Stimulated activated naive CD4-positive, alpha-beta T cell treated with Interleukin-2 at 50 U/mL for 16 hours (primary cell): ENCODE measurements at places on chromosomes 3 and 15.

- DNase-seq: no peak
Observed at GRCh38 chr3:186967686-186968085, 37.4 kb downstream of the ST6GAL1 start.

DNA sequence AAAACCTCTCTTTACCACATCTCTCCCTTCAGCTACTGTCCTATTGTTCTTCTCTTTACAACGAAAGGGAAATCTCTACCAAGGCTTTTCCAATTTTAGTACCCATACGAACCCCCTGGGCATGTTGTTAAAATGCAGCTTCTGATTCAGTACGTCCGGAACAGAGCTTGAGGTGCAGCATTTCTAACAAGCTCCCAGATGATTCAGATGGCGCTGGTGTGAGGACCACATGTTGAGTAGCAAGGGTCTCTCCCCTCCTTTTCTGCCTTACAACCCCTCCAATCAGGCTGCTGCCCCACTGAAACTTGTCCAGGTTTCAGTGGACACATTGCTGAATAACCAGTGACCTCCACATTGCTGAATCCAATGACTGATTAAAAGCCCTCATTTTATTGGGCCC is 177.1 kb upstream of the FEZF2 start:
- DNase-seq: no peak

DNA sequence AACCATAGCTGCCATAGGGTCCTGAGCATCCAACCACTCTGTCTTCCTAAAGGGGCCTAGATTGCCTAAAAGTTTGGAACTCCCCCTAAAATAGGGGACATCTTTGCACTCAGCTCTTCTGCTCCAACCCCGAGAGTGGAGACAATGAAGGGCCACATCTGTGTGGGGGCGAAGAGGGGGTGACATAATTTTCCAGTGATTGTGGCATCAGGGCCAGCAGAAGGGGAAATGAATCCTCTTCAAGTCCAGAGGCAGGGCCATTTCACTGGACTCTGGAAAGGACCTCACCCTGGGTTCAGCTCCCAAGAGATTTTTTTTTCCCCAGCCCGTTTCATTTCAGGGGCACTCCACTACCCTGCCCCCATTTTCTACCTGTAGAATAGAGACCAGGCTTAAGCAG is 4.6 kb upstream of the ANKRD63 start:
- no peak for DNase-seq

- no peak for DNase-seq
Observed at GRCh38 chr15:67906382-67906781, 66.5 kb upstream of the RNU6-1 start.

DNA sequence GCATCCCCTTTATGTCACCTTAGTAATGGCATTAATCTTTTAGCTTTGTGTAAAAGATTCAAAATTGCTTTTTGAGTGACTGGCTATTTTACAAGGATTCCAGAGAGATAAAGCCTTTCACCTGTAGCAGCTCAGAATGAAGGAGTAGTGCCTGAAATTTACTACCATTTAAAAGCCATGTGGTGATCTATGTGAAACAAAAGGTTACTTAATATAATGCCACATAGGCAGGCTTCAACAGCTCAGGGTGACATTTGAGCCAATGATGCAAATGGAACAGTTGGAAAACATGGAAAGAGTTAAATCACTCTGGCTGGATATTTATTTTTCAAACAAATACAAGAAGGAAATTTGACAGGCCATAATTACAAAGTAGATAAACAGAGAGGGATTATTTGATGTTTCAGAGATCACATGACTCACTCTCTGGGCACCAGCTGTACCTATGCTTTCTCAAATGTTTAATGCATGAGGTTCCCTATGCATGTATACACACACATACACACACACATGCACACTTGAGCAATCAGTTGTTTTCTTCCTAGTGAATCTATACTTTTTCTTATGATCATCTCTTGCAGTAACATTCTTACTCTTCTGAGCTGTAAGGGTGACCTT is 171.5 kb downstream of the ZMAT3 start:
- no peak for DNase-seq

- DNase-seq: no peak
Observed at GRCh38 chr3:156664831-156665178, 9.6 kb upstream of the TIPARP start.

DNA sequence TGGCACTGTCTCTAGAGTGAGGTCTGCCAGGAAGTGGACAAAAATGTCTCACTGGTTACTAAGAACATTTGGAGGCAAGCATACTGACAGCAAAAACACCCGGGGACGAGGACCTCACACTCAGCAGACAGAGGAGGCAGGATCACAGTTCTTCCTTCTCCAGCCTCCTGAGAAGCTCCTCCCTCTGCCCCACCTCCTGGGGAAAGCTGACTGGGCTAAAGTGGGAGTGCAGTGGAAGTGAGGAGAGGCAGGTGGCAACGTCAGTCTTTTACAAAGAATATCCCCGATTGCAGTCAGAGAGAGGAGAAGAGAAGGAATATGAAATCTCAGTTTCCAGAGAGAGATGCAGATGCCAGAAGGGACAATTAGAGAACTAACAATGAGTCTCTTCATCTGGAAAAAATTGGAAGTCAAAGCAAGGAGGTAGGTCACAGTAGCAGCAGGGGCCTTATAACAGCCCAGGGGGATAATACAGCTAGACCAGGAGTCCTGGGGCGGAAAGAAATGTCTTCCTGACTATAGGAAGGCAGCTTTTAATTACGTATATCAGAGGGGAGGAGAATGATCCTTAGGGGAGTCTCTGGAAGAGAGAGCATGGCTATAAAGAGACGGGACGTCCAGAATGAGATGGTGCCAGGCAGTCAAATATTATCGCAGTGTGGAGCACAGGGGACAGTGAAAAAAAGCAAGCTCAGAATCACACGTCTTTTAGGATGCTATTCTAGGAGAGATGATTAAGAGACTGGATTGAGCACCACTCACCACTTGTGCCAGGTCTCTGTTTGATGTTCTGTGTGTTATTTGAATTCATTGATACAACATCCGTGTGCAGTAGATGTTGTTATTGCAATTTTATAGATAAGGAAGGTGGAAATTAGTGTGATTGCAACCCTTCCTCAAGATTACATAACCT is 47.2 kb downstream of the LEO1 start:
- DNase-seq: no peak

- no peak for DNase-seq
Observed at GRCh38 chr3:34174740-34175139, 376.3 kb downstream of the PDCD6IP start.

DNA sequence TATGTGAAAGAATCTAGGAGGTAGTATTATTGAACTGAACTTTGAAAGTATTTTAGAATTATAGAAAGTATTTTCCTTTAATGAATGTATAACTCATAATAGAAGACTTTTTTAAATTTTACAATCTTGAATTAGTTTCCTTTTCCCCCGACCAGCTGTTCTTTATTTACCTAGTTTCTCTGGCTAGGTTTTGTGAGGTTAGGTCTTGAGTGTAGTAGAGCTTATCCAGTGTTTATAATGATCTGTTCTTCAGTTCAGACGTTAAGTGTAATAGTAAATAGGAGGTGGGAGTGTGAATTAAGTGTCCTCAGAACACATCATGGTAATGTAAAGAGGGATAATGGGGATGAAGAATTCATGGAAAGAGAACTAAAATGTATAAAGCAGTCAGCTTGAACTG is 93.8 kb downstream of the MYRIP start:
- no peak for DNase-seq

DNA sequence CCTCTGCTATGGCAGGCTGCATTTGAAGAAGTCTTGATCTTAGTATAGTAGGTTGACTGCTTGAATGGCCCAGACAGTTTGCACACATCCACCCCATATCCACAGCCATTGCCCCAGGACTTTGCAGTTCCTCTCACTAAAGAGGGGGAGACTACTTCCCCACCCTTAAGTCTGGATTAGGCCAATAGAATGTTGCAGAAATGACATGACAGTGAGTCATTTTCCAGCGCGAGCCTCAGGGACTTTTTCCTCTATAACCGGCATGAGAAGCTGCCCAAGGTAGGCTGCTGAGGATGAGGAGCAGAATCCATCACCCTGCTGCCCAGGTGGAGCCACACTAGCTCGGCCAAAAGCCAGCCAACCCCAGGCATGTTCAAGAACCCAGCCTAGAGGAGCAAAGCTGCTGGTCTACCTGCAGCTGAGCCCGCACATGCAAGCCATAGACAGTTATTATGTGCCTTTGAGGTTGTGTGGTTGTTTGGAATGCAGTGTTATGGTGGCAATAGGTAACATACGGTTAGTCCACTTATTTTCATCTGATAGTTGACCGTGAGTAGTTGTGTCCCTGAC is 113.9 kb downstream of the TLE3 start:
- no peak for DNase-seq

DNA sequence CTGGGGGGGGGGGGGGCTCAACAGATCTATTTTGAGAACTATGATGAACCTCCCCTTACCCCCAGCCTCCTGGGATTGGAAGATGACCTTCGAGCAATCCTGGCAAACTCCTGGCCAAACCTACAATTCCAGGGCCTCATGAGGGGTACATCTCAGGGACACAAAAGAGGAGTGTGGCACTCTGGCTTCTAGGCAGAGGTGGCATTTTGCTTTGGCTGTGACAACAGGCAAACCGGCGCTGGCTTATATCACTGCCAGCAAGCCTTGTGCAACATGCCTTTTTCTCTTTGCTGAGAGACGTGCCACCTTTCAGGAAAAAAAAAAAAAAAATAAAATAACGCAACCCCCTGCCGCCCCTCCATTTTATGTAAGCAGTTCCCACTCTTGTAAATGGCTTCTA is 31.8 kb upstream of the FEZF2 start:
- no peak for DNase-seq

DNA sequence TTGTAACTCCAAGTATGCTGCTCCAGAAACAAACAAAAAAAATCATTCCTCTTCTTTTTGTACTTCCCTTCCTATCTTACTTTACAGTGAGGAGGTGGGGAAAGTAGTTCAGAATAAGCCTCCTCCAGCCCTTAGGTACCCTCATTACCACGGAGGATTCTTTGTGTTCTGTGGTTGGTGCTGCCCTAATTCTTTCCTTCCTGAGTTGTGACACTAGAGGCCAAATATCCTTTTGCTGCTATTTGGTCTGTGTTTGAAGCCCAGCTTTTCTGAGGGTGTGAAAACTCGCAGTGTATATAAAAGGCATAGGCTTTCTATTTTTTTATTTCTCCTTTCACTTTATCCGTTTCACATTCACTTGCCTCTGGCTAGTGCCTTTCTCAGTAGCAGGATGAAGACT is 98.2 kb downstream of the HHLA2 start:
- no peak for DNase-seq

GRCh38 chr15:51849860-51850259 is 20.4 kb downstream of the TMOD3 start:
- DNase-seq: no peak

DNA sequence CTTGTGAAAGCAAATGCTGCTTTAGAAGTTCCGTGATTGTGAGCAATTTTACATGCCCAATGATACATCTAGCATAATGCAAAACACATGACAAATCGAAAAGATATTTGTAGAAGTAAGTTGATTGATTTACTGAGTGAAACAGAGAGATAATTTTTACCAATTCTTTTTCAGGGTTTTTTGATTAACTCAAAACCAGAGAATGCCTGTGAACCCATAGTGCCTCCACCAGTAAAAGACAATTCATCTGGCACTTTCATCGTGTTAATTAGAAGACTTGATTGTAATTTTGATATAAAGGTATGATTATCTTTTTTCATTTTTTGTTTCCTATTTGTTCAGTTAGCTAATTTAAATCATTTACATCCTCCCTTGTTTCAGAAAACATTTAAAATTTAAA is 58.8 kb downstream of the RNF13 start:
- DNase-seq: no peak

DNA sequence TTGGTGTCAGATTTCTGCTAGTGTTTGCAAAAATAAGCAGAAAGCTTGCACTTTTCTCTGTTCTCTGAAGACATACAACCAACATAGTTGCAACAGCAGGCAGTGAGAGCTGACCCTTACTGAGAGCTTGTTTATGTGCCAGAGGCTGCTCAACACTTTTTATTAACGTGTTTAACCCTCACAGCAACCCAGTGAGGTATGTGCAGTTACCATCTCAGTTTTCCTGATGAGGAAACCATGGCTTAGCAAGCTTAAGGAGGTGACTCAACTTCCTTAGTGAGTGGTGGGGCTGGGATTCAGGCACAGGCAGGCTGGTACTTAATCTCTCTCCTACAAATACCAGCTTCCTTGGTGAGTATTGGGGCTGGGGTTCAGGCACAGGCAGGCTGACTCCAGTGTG is 158.1 kb upstream of the CTDSPL start:
- DNase-seq: no peak

GRCh38 chr3:172877011-172877410 is 126.5 kb downstream of the ECT2 start:
- no peak for DNase-seq

DNA sequence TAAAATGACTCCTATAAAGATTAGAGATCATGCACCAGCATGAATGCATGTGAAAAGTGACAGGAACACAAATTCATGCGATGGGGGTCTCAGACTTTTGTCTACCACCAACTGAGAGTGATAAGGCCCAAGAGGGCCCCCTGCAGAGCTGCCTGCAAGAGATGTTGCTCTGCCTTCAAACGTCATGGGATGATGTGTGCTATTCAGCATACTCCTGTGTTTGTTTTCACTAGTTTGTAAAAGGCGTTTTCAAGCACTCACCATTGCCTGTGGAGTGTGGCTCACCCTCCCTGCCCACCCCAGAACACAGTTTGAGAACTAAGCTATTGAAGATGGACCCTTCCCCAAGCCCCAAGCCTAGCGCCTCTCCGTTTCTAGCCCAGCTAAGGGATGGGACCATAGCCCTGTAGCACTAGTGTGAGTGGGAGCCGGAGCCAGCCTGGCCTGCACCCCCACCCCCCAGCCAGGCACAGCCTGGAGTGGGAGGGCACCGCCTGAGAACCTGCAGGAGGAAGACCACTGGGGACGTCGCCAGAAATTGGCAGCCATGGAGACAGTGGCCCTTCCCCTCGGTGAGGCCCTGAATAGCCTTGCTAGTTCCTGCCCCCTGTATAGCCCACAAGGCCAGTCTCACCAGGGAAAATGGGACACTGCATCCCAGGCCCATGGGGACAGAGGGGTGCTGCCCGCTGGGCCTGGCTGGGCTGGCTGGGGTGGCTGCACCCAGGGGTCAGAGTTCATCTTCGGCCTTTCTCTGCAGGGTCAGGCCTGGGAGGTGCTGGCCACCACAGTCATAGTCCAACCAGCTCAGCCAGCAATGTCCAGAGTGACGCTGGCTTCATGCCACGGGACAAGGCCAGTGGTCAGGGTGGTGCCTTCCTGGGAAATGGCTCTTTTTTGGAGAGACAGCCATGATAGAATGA is 22.6 kb upstream of the KLF13 start:
- DNase-seq: no peak

DNA sequence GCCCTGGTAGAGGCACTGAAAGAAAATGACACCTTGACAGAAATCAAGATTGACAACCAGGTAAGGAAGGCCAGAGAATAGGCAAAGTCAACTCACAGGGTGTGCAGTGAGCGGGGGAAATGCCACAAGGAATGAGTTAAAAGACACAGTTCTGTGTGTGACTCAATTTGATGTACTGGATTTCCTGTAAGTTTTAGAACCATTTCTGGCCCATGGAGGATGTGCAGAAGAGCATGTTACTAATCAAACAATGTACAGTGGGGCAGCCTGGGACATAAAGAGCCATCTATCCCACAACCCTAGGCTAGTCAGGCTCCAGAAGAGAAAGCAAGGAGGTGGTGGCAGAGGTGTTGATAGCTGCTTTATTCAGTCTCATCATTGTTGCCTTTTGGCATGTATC is 31.2 kb upstream of the TMOD3 start:
- no peak for DNase-seq
